ENCODE measurements at places on chromosomes 7 and 10.

GRCh38 chr7:98647326-98647725 is 30.2 kb downstream of the NPTX2 start:
- DNase-seq: no peak

GRCh38 chr7:137001041-137001440 is 132.6 kb downstream of the CHRM2 start:
- DNase-seq: peak; percentile 19

- no peak for DNase-seq
Observed at GRCh38 chr10:121525251-121526134, 72.8 kb downstream of the FGFR2 start.

GRCh38 chr10:101768791-101769170 is 7.1 kb downstream of the FGF8 start:
- DNase-seq: no peak

DNA sequence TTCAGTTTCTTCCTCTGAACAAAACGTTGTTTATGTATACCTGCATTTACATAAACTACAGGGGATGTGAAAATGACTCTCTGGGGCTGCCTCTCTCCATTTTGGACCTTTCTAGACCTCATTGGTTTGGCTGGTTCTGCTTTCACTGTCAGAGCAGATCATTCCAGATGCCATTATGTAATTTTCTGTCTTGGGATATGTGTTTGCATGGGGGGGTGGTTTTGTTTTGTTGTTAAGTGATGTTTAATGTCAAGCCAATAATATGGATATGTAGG is 172.4 kb downstream of the LRRC4 start:
- no peak for DNase-seq

DNA sequence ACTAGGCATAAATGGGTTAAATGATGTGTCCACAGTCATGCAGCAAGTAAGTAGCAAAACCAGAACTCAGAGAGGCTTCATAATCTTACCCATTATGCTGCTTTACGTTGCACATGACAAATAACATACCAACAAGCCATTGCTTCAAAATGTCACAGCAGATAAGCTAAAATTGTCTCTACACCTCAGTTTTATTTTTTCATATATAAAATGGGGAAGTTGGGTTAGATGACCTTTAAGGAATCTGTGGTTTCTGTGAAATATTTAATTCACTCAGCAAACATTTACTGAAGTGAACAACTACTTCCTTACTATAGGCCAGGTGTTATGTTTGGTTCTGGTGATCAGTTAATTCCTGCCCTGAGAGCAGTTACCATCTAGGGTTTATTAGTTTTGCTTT is 2.2 kb upstream of the ASCC1 start:
- no peak for DNase-seq

- DNase-seq: peak; percentile 25
Observed at GRCh38 chr7:106600569-106601373, 60.2 kb downstream of the CCDC71L start.

- no peak for DNase-seq
Observed at GRCh38 chr10:78035933-78036583, 2.4 kb downstream of the RPS24 start.

- DNase-seq: peak; percentile 41
Observed at GRCh38 chr7:108211382-108212201, 81.4 kb upstream of the LAMB4 start.

- no peak for DNase-seq
Observed at GRCh38 chr10:28558186-28558585, 25.3 kb downstream of the WAC start.

DNA sequence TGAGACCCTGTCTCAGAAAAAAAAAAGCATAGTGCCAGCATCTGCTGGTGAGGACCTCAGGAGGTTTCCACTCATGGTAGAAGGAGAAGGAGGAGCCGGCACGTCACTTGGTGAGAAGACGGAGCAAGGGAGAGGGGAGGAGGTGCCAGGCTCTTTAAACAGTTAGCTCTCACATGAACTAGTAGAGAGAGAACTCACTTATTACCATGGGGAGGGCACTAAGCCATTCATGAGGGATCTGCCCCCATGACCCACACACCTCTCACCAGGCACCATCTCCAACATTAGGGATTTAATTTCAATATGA is 62.9 kb upstream of the VKORC1L1 start:
- DNase-seq: no peak

- DNase-seq: no peak
Observed at GRCh38 chr10:65550761-65551160, 1375.1 kb upstream of the LRRTM3 start.

- no peak for DNase-seq
Observed at GRCh38 chr10:86205306-86206239, 161.0 kb downstream of the GRID1 start.

DNA sequence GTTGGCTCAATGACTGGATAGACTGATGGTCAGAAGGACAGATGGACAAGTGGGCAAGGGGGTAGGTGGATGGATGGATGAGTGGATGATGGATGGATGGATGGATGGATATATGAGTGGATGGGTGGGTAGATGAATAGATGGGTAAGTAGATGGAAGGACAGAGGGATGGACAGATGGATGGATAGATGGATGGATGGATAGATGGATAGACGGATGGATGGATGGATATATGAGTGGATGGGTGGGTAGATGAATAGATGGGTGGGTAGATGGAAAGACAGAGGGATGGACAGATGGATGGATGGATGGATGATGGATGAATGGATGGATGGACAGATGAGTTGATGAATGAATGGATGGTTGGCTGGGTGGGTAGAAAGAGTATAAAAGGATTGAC is 119.5 kb downstream of the GRID1 start:
- DNase-seq: no peak

GRCh38 chr10:28678687-28679457 is 1.6 kb downstream of the BAMBI start:
- no peak for DNase-seq

DNA sequence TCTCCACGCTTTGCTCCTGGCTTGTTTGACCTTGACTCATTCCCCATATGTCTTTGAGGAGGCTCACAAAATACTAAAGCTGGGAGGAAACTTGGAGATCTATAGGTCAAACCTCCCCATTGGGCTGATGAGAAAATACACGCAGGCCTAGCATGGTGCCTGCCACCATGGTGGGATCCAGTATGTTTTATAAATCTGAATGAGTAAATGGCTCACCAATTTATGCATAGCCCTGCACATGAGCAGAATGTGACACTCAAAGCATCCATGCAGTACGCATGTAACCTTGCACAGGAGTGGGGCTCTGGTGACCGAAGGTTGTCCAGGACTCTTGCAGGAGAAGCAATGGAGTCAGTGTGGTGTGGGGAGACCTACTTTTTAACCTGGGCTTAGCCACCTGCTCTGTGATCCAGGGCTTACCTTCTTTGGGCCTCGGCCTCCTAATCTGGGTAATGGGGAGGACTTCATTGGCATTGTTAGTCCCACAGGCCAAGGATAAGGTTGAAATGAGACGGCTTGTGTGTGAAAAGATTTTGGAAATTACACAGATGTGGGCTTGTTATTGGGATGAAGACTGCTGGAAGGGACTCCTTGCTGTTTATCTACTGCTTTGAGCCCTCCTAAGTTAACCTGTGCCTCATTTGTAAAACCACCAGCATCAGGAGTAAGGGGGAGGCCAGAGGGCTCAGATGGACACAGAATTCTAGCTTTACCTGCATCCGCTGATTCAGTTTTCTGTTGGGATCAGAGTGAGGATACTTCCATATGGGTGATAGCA is 58.4 kb downstream of the ADCYAP1R1 start:
- no peak for DNase-seq

DNA sequence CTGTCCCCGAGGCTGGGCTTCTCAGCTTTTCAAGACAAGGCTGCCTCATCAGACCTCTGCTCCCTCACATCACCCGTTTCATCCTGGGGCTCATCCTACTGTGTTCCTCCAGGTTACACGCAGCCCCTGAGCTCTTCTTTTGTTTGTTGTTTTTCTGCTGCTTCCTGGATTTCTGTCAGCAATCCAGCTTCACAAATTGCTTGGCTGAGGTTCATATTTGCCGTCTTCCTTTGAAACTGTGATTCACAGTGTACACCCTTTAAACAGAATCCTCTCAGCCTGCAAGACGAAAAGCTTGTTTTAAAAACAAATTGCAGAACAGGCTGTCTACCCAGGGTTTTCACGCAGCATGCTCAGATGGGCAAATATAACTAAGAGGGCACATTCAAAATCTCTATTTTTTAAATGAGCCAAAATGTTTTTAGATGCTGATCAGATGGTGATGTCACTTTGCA is 39.1 kb upstream of the PARD3 start:
- peak; percentile 17 for DNase-seq

DNA sequence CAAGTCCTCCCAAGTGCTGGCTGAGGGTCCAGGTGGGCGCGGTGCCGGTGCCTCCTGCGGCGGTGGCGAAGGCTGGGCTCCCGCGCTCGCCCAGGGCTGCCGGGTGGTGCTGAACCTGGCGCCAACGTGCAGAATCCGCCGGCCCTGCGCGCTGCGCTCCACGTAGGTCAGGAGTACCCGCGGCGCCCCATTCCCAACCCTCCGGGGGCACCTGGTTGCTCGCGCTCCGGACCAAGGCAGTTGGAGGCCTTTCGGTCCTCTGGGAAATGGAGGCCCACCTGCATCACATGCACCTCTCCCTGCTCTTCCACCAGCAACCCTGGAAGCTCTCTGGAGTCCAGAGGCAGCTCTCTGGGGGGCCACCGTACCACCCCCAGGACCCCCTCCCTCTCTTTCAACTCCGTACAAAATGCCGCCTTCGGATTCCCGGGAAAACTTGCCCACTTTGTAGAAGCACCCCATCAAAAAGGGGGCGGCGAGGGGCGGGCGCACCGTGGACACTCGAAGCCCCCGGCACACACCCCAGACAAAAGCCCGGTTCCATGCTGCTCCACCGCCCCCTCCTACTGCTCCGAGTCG is 745 bp downstream of the SLC16A9 start:
- no peak for DNase-seq

GRCh38 chr10:73039635-73040034 is 57.0 kb downstream of the P4HA1 start:
- DNase-seq: peak; percentile 82

DNA sequence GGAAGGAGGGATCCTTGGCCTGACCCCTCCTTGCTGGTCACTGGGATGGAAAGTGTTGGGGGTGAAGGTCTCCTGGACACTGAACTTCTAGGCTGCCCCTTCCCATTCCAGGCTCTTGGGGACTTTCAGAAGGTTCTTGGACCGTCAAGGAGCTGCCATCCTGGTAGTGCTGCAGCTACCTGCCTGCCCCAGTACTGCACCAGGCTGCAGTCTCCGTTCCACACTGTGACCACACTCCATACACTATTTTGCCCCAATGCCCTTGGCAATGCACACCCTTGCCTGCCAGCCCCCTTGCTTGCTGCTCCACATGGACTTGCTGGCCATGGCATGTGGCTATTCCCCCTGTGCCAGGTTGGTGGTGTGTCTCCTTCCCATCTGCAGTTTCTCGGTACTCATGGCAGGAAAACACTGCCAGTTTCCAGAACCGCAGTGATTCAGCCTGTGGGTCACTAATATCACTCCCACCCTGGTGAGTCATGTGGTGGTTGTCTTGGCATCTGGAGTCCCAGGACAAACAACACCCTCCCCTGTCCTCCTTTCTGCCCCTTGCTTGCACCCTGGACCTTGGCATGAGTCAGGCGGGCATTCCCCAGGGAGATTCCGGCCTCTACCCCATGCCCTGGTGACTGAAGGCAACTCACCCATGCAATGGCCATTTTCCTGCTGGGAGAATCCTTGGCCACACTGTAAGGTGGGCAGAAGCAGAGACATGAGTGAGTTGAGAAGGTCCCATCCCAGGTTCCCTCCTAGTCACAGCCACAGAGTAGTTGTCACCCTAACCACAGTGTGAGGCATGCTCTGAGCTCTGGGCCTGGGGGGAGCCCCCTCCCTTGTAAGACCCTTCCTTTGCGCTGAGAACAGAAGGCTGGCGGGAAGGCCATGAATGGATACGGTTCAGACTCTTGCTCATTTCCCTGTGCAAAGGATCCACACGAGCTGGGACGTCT is 32.8 kb downstream of the GOLGA7B start:
- no peak for DNase-seq

DNA sequence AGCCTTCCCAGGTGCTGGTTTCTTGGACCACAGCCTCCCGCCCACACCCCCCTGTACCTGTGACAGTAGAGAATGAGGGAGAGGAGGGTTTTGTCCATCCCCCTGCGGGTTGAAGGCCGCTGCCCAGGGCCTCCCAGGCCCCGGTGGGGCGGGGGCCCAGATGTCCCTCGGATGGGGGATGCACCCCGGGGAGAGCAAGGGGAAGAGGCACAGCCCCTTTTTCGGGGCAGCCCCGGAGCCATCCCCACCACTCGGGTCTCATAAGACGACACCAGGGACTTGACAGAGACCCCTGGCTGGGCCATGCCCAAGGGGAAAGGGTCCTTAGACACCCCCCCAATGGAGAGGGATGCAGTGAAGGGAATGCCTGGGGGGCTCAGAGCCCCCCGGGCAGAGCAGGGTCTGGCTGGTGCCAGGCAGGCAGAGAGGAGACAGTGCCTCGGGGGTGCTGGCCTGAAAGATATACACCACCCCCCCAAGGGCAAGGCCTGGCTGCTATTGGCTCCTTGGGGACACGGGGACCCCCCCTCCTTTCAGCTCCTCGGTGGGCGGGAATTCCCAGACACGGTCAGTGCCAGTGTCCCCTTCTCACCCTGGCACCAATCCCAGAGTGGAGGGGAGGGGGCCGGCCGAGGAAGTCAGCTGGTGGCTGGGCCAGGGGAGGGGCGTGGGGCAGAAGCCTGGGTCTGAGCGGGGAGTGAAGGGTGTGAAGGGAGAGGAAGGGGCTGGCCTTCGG is 3.7 kb upstream of the SPACDR start:
- DNase-seq: no peak

GRCh38 chr7:113652501-113652900 is 266.3 kb downstream of the PPP1R3A start:
- peak; percentile 17 for DNase-seq

DNA sequence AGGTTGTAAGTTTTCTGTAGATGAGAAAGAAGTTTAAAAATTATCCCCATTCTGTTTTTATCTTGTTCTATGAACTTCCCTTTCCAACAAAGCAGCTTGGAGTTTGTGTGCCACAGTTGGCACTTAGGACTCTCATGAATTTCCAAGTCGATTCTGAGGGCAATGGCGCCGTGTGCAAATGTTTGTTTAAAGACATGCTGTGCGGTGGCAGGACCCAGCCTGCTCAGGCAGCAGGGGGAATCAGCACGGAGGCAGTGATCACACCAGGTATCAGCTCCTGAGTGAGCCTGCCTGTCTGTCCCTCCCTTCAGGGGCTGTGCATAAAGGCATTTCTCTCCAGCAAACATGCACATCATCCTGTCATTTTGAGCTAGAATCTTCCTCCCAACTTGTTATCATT is 109.8 kb upstream of the WDR11 start:
- no peak for DNase-seq
